ENCODE measurements at places on chromosomes 3 and 15. TPM values are rescaled to one million over a fixed set of nuclear protein-coding genes. Genes with fewer than 3 reads are reported as not detected.

The TGM5 gene
- not detected for total RNA-seq

The SH2D7 gene
- not detected for total RNA-seq

The CDHR4 gene
- total RNA-seq: not detected

The CLN6 gene
- total RNA-seq: 16.0 TPM

The NOX5 gene
- under 0.01 TPM for total RNA-seq

The CLDN16 gene
- total RNA-seq: 0.34 TPM

The GPX1 gene
- total RNA-seq: 439 TPM

The RTP2 gene
- total RNA-seq: not detected

The DHFR2 gene
- total RNA-seq: 3.6 TPM

The AGBL1 gene
- total RNA-seq: not detected

The GPR160 gene
- total RNA-seq: 11.2 TPM
